ENCODE measurements at places on chromosomes 11 and 22. TPM values are rescaled to one million over a fixed set of nuclear protein-coding genes. Genes with fewer than 3 reads are reported as not detected.
A peak's percentile ranks its signal among the peaks of the same experiment; 100 is the strongest.

- H3K4me1 ChIP-seq: peaks cover 16% of the 10 kb centered on the region
- H3K27me3 ChIP-seq: no peaks in the 10 kb centered on the region
- peak; percentile 49 for DNase-seq
- H3K27ac ChIP-seq: no peak overlapping the region
- no peak overlapping the region for H3K4me3 ChIP-seq
- no peaks in the 10 kb centered on the region for H3K36me3 ChIP-seq
Observed at GRCh38 chr22:49235463-49236300, 592.0 kb downstream of the BRD1 start.

The ARHGAP32 gene
- total RNA-seq: 21.4 TPM

DNA sequence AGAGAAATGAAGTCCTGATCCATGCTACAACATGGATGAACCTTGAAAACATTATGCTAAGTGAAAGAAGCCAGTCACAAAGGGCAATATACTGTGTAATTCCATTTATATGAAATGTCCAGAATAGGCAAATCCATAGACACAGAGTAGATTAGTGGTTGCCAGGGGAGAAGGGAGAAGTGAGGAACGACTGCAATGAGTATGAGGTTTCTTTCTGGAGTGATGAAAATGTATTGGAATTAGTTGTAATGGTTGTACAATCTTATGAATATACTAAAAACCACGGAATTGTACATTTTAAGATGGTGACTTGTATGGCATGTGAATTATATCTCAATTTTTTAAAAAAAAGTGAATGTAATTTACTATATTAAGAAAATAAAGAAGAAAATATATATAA, 83.1 kb upstream of the GDPD4 start:
- H3K27me3 ChIP-seq: no peaks in the 10 kb centered on the region
- H3K4me1 ChIP-seq: no peaks in the 10 kb centered on the region
- H3K27ac ChIP-seq: no peak overlapping the region
- no peak for DNase-seq

- H3K27me3 ChIP-seq: peaks cover 93% of the 10 kb centered on the region
- no peaks in the 10 kb centered on the region for H3K36me3 ChIP-seq
- peak within 1 kb of the TSS; percentile 61 for H3K4me3 ChIP-seq
- peaks cover 24% of the 10 kb centered on the region for H3K4me1 ChIP-seq
- no peak within 1 kb of the TSS for H3K27ac ChIP-seq
- peak; percentile 57 for DNase-seq
Observed at GRCh38 chr22:39244496-39245129, at the start of gene PDGFB. Gene PDGFB, minus strand, starts transcription at chr22:39244982. Its CDS starts 1,019 bp downstream, at chr22:39243963.

GRCh38 chr11:67504005-67504949, 886 bp downstream of the PITPNM1 start:
- peak overlapping the region; percentile 71 for H3K4me3 ChIP-seq
- H3K27me3 ChIP-seq: peaks cover 11% of the 10 kb centered on the region
- no peaks in the 10 kb centered on the region for H3K36me3 ChIP-seq
- peak; percentile 78 for DNase-seq

- no peak overlapping the region for H3K27ac ChIP-seq
- H3K4me3 ChIP-seq: no peak overlapping the region
- no peaks in the 10 kb centered on the region for H3K36me3 ChIP-seq
- no peaks in the 10 kb centered on the region for H3K27me3 ChIP-seq
Observed at GRCh38 chr22:48697223-48697622, 1130.5 kb downstream of the BRD1 start.

The KCNQ1 gene
- 0.99 TPM for total RNA-seq

DNA sequence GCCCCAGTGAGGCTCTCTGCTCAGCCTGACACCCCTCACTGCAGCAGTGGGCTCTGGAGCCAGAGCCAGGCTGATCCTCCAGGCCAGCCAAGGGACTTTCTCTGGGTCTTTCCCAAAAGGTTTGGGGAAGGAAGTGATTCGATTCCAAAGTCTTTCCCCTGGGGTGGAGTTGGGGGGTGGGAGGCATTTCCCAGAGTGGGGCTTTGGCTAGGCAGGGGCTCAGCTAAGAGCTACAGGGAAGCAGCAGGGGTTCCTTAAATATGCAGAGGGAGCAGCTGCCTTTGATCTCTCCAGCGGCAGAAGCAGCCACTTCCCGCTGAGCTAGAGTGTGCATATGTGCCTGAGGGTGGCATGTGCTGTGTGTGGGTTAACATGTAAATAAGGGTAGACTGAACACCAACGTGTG, 192.9 kb downstream of the INSC start:
- no peak overlapping the region for H3K27ac ChIP-seq
- peak; percentile 29 for DNase-seq
- H3K4me1 ChIP-seq: peaks cover 8% of the 10 kb centered on the region
- H3K36me3 ChIP-seq: no peaks in the 10 kb centered on the region

DNA sequence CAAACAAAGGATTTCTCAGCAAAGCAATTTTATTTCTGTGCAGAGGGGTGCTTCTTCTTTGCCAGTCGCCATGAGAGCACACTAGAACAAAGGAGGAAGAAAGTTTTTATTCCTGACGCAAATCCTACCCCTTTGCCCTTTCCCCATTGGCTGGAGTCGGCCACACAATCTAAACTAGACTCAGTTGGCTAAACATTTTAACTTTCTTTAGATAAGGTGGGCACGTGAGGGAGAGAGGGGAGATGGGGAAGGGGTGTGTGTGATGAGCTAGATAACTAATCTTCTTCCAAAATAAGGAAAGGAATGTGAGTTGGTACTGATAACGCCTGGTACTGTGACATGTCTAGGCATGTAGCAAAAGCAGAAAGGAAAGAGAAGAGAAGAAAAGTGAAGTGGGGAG, 626 bp downstream of the TRIM22 start:
- peaks cover 23% of the 10 kb centered on the region for H3K4me1 ChIP-seq
- H3K4me3 ChIP-seq: peak overlapping the region; percentile 15
- H3K36me3 ChIP-seq: no peaks in the 10 kb centered on the region
- peak; percentile 8 for DNase-seq
- peak overlapping the region; percentile 93 for H3K27ac ChIP-seq
- H3K27me3 ChIP-seq: no peaks in the 10 kb centered on the region

The ADAMTS8 gene
- total RNA-seq: not detected

The SAA1 gene
- total RNA-seq: not detected

The IFTAP gene
- 112 TPM for total RNA-seq

The KCNJ11 gene
- 5.0 TPM for total RNA-seq

GRCh38 chr11:67179892-67180490, 60.9 kb downstream of the KDM2A start:
- H3K36me3 ChIP-seq: peaks cover 15% of the 10 kb centered on the region
- no peaks in the 10 kb centered on the region for H3K4me1 ChIP-seq
- H3K4me3 ChIP-seq: no peak overlapping the region
- no peak for DNase-seq

GRCh38 chr11:12981676-12982522, 27.2 kb upstream of the RASSF10 start:
- no peaks in the 10 kb centered on the region for H3K36me3 ChIP-seq
- no peak for DNase-seq
- no peak overlapping the region for H3K27ac ChIP-seq
- H3K4me1 ChIP-seq: peaks cover 18% of the 10 kb centered on the region
- H3K27me3 ChIP-seq: no peaks in the 10 kb centered on the region
- H3K4me3 ChIP-seq: no peak overlapping the region

DNA sequence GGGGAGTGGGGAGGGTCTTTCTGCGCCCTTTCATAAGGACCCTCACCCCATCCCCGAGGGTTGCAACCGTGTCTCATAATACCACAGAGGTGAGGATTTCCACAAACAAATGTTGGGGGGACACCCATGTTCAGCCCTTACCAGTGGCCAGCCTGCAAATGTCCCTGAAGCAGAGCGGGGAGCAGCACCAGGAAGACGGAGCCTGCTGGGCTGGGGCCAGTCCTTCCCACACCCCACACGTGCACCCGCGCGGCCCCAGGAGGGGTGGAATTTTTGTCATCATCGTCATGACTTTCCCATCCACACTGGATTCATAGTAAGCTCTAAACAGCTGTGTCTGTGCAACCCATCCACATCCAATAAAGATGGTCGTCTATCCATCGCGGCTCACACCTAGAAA, 409.8 kb downstream of the BRD1 start:
- H3K27ac ChIP-seq: no peak overlapping the region
- H3K4me1 ChIP-seq: no peaks in the 10 kb centered on the region
- no peak overlapping the region for H3K4me3 ChIP-seq
- no peak for DNase-seq
- no peaks in the 10 kb centered on the region for H3K36me3 ChIP-seq

The KCNK4 gene
- total RNA-seq: not detected

DNA sequence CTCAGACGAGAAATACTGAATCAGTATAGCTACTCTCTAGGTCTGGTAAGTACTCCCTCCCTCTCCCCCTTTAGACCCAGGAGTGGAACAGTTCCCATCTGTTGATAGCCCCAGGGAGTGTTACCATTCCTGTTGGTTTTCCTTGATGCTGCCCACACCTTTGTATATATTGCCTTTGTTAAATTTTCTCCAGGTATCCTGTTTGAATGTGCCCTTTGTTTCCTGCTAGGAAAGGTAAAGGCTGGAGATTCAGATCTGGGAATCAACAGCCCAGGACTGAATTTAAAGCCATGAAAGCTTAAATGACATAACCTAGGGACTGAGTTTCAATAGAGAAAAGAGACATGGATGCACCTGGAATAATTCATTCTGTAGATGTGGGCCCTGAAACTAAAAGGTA, 68.3 kb downstream of the CCDC83 start:
- no peaks in the 10 kb centered on the region for H3K27me3 ChIP-seq
- peaks cover 5% of the 10 kb centered on the region for H3K4me1 ChIP-seq

DNA sequence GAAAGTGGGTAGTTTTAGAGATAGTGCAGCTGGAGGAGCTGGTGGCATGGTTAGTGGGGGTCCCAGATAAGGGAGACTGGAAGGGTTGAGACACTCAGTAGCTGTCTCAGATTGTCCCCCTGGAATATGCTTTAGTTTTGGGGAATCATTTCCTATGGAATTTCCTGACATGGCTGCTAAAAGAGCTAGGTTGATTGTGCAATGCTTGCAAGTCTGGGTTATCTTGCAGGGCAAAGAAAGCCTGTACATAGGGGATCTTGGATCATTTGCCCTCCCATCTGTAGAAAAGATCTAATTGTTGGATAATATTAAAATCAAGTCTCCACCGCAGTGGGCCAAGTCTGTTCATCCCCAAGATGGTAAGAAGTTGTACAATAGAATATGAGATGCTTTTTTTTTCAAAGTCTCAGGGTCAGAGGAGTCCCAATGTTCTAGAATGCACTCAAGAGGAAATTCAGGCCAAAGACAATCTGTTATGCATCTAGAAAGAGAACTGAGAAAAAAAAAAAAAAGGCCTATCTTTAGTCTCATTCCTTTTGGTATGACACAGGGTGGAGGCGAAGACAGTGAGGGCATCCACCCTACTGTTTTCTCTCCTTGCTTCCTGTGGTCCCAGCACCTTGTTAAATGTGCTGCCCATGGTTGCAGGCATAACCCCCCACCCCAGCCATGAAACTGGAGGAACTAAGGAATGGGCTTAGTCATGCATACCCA, 20.2 kb downstream of the MS4A6E start:
- H3K4me1 ChIP-seq: no peaks in the 10 kb centered on the region
- H3K27ac ChIP-seq: no peak overlapping the region
- H3K4me3 ChIP-seq: no peak overlapping the region
- no peaks in the 10 kb centered on the region for H3K36me3 ChIP-seq

- H3K27ac ChIP-seq: no peak overlapping the region
- no peaks in the 10 kb centered on the region for H3K27me3 ChIP-seq
- no peak for DNase-seq
- H3K4me3 ChIP-seq: no peak overlapping the region
- no peaks in the 10 kb centered on the region for H3K36me3 ChIP-seq
Observed at GRCh38 chr22:19568337-19569275, 44.4 kb upstream of the CLDN5 start.

The TRIM49B gene
- total RNA-seq: not detected

The CLDN5 gene
- total RNA-seq: 4.1 TPM

DNA sequence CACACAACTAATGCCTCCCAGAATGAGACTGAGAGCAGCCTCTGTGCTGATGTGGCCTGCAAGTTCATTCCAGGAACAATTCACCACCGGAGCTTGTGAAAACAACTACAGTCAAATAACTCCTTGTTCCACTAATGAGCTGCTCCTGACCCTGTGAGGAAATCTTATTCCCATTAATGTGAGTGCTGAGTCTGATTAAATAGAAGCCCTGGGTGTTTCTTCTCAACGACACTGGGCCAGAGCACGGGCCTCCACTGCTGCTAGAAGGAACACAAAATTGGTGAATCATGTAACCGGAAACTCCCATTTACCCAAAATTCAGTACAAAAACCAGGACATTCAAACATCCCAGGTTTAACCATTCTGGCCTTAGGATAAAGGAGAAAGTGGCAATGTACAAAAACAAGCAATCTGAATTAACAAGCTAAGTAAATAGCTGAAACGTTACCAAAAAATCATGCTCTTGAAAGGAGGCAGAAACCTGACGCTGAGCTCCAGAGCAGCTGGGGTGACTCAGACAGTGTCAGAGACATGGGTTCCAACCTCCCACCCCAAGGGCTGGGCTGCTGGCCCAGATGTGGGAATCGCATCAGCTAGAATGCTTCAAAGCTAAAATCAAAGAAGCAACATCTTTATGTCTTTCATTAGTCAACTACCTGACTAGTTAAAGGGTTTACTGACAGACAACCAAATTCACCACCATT, 26.7 kb downstream of the SERGEF start:
- H3K4me3 ChIP-seq: no peak overlapping the region
- no peaks in the 10 kb centered on the region for H3K4me1 ChIP-seq
- no peak overlapping the region for H3K27ac ChIP-seq
- no peaks in the 10 kb centered on the region for H3K36me3 ChIP-seq
- H3K27me3 ChIP-seq: no peaks in the 10 kb centered on the region

GRCh38 chr11:12439615-12440014, 62.2 kb downstream of the PARVA start:
- no peaks in the 10 kb centered on the region for H3K4me1 ChIP-seq
- H3K27ac ChIP-seq: no peak overlapping the region
- no peaks in the 10 kb centered on the region for H3K27me3 ChIP-seq
- no peaks in the 10 kb centered on the region for H3K36me3 ChIP-seq
- DNase-seq: no peak
- H3K4me3 ChIP-seq: no peak overlapping the region

- no peak overlapping the region for H3K27ac ChIP-seq
- peak; percentile 54 for DNase-seq
- H3K4me1 ChIP-seq: peaks cover 5% of the 10 kb centered on the region
- H3K4me3 ChIP-seq: no peak overlapping the region
- H3K36me3 ChIP-seq: peaks cover 27% of the 10 kb centered on the region
Observed at GRCh38 chr11:106087815-106088435, 10.5 kb downstream of the AASDHPPT start.

GRCh38 chr11:120667281-120667680, 155.7 kb downstream of the GRIK4 start:
- no peaks in the 10 kb centered on the region for H3K36me3 ChIP-seq
- H3K27ac ChIP-seq: no peak overlapping the region
- no peak overlapping the region for H3K4me3 ChIP-seq
- peak; percentile 57 for DNase-seq
- H3K27me3 ChIP-seq: peaks cover 10% of the 10 kb centered on the region

The KCNE3 gene
- 1.3 TPM for total RNA-seq

GRCh38 chr22:46433318-46433717, 97.8 kb downstream of the TRMU start:
- no peaks in the 10 kb centered on the region for H3K27me3 ChIP-seq
- peaks cover 6% of the 10 kb centered on the region for H3K4me1 ChIP-seq
- H3K27ac ChIP-seq: no peak overlapping the region
- H3K36me3 ChIP-seq: no peaks in the 10 kb centered on the region
- no peak overlapping the region for H3K4me3 ChIP-seq
- DNase-seq: no peak

- H3K36me3 ChIP-seq: peaks cover 5% of the 10 kb centered on the region
- H3K27me3 ChIP-seq: no peaks in the 10 kb centered on the region
- H3K27ac ChIP-seq: no peak overlapping the region
Observed at GRCh38 chr11:106101819-106102218, 24.4 kb downstream of the AASDHPPT start.

Data from neural progenitor cell (in vitro differentiated cells).